ENCODE measurements at places on chromosomes 1 and 21. TPM values are rescaled to one million over a fixed set of nuclear protein-coding genes. Genes with fewer than 3 reads are reported as not detected.

IGSF9 gene
- 88.8 TPM for total RNA-seq

BARHL2 gene
- not detected for total RNA-seq

GRCh38 chr1:5385096-5385799 is 607.0 kb downstream of the NPHP4 start:
- no peak for DNase-seq

- no peak for DNase-seq
Observed at GRCh38 chr1:117971777-117972176, 42.2 kb downstream of the WDR3 start.

GRCh38 chr21:16046656-16047330 is 317.0 kb downstream of the USP25 start:
- no peak for DNase-seq

DNA sequence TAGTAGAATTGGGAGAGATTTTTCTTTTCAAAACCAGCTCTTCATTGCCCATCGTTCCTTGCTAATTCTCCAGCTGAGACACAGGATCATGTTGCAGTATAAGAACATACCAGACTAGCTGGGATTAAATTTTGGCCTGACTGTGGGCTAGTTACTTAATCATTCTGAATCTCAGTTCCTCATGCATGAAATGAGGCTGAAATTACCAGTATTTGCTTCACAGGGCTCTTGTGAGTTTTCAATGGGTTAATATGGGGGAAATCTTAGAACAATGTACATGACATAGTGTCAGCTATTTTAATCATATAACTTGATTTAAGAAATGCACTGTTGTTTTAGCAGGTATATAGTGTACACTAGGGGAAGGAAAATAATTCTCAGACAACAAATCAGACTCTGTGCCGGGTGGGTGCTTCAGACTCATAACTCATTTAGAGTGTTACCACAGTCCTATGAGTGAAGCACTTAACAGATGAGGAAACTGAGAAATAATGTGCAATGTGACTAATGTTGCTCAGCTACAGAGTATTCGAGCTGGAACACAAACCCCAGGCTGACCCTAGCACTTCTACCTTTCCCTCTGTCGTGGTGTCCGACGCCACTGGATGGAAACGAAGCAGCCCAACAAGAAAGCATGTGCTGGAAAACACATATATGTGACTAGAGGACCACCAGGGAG is 137.6 kb upstream of the SGIP1 start:
- DNase-seq, result no peak

DNA sequence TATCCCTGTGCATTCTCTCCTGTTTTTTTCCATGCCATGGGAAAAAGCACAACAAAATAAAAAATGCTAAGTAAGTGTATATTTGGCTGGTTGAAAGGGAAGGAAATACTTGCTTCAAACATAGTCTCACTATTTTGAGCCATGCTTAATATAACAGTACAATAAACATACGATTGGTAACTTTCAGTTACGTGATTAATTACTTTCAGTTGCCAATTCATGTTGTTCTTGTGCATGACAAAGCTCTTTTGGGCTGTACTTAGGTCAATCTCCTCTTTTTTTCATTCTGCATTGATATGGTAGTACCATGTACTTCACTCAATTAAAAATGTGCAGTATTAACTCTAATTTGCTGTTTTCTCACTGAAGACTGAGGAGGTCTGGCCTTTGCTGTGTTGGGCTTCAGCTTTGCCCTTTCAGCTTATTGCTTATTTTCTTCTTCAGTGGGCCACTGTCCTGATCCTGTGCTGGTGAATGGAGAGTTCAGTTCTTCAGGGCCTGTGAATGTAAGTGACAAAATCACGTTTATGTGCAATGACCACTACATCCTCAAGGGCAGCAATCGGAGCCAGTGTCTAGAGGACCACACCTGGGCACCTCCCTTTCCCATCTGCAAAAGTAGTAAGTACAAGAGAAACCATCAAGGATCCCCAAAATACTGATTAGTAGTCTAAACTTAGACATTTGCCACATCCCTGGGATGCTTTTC is 2.7 kb downstream of the C4BPB start:
- no peak for DNase-seq

DNA sequence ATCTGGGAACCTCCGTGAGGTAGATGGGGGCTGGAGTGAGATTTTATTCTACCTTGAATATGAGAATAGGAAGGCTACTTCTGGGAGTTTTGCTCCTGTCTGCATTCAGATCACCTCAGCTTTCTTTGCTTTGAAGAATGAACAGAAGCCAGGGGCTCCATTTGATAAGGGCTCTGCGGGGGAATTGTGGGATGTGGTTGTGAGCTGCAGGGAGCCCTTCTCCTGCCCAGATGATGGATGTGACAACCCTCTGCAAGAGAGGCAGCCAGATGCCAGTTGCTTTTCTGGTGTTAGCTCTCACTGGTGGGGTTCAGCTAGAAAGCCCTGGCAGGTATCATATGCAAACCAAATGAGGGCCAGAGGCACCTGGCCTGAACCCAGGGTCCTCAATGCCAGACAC is 21.5 kb downstream of the IER5 start:
- DNase-seq, result no peak

DNA sequence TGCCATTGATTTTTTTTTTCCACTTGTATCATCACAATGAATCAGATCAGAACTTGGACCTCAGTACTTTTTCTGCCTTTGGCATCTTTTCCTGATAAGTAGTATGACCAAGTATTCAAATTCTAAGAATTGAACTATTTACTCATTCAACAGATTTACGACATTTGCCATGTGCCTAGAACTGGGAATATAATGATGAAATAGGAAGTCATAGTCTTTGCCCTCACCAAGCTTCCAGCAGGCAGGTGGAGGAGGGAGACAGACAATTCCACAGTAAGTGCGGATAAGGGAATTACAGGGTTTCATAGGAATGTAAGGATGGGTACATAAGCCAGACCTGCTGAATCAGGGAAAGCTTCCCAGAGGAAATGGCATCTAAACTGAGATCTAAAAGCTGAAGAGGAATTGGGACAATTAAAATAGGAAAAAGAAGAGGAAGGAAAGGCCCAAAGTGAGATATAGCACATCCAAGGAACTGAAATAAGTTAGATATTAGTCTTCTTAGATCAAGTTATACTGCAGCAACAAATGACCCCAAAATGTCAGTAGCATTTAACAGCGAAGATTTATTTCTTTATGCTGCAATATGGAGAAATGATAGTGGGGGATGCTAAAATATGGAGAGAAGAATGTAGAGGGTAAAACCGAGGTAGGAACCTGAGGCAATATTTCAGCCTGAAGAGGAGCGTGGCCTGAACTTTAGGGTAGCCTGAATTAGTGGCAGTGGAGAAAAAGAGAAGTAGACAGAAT is 5.3 kb upstream of the DDX59 start:
- DNase-seq, result no peak

GRCh38 chr1:98991127-98992012 is 13.3 kb downstream of the PLPPR5 start:
- no peak for DNase-seq

DNA sequence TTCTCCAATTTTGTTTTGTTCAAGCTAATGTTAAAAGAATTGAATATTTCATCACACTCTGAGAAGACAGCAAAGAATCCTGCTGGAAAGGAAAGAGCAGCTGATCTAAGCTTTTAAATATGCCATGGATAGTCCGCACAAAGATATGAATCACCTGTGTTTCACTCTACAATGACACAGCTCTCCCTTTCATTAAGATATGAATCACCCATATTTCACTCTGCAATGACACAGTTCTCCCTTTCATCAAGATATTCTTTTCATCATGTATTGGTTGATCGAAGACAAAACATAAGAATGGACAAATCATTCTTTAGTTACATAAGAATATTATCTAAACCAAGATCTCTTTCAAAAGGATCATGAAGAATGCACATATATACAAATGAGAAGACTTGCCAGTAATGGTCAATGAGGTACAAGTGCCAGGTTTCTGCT is 367.3 kb downstream of the SMYD3 start:
- DNase-seq, result no peak

Measured in transverse colon (tissue), 4 donors.